Forelimb muscle (tissue), 1 donor: ENCODE measurements at places on chromosomes 13 and 19. TPM values are rescaled to one million over a fixed set of nuclear protein-coding genes. Genes with fewer than 3 reads are reported as not detected.
A peak's percentile ranks its signal among the peaks of the same experiment; 100 is the strongest.

Gene FBXO17
- 30.9 TPM for polyA plus RNA-seq

Gene SPART
- polyA plus RNA-seq, result 62.0 TPM

Gene ACTMAP
- 8.5 TPM for polyA plus RNA-seq

Gene APOC1
- polyA plus RNA-seq, result 19.6 TPM

Gene CEACAM6
- polyA plus RNA-seq, result 0.23 TPM

DNA sequence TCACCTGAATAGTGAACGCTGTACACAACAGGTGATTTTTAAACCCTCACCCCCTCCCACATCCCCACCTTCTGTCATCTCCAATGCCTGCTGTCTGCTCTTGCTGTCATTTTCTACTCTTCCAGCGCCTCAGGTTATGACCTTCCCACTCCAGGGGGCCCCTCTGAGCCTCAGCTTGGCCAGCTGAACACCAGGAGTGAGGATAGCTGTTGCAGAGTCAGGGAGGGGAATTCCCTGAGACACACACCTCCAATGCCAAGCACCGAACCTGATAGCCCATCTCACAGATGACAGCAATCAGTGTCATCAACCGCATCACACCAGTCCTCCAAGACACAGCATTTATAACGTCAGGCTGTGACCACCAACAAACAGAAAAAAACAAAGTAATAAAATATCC is 193.5 kb downstream of the ZNF536 start:
- DNase-seq, result no peak

- DNase-seq, result peak; percentile 56
Observed at GRCh38 chr13:23656637-23657371, 86.6 kb downstream of the TNFRSF19 start.

GRCh38 chr13:26449063-26449848 is 108.2 kb upstream of the WASF3 start:
- DNase-seq, result no peak
